ENCODE measurements at places on chromosomes 5 and 9. TPM values are rescaled to one million over a fixed set of nuclear protein-coding genes. Genes with fewer than 3 reads are reported as not detected.
A peak's percentile ranks its signal among the peaks of the same experiment; 100 is the strongest.

Gene FOXD4L5
- total RNA-seq: not detected

Gene SHISAL2B
- not detected for total RNA-seq

Gene MAPKAP1
- total RNA-seq: 49.6 TPM

Gene GNA14
- 3.5 TPM for total RNA-seq

Gene NIPAL4
- total RNA-seq: not detected

Gene LCP2
- total RNA-seq: 9.3 TPM

Gene FKBP15
- total RNA-seq: 24.4 TPM

Gene DAB2IP
- total RNA-seq: 71.6 TPM

Gene LOX
- total RNA-seq: 48.1 TPM

Gene SDHA
- total RNA-seq: 41.1 TPM

Gene LAMC3
- total RNA-seq: 1.6 TPM

Gene PHYHD1
- 46.1 TPM for total RNA-seq

DNA sequence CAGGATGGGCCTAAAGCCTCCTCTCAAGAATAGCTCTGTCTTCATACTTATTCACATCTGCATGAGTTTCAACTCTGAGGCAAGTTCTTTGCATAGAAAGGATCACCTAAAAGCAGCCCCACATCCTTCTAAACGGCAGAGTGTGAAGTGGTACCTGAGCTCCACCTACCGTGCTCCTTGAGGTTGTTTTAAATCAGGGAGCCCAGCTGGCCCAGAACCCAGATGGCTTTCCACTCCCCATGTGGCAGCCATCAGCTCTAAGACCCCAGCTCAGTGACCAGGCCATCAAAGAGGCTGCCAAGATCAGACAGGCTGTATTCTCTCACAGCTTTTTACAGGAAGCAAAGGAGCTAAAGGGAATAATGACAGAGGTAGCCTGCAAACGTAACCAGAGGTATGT is 299.3 kb downstream of the RASEF start:
- H3K4me1 ChIP-seq: no peaks in the 10 kb centered on the region
- no peak overlapping the region for H3K27ac ChIP-seq
- no peaks in the 10 kb centered on the region for H3K36me3 ChIP-seq
- no peaks in the 10 kb centered on the region for H3K27me3 ChIP-seq
- DNase-seq: no peak
- no peak overlapping the region for H3K4me3 ChIP-seq

GRCh38 chr9:27372615-27373014 is 75.7 kb upstream of the EQTN start:
- no peak overlapping the region for H3K27ac ChIP-seq
- H3K36me3 ChIP-seq: no peaks in the 10 kb centered on the region
- DNase-seq: no peak
- no peaks in the 10 kb centered on the region for H3K4me1 ChIP-seq

- no peak overlapping the region for H3K4me3 ChIP-seq
- no peak for DNase-seq
Observed at GRCh38 chr5:160183075-160183474, 46.2 kb upstream of the FABP6 start.

- H3K27ac ChIP-seq: no peak overlapping the region
- H3K4me3 ChIP-seq: no peak overlapping the region
- peaks cover 4% of the 10 kb centered on the region for H3K4me1 ChIP-seq
- DNase-seq: no peak
- no peaks in the 10 kb centered on the region for H3K36me3 ChIP-seq
- no peaks in the 10 kb centered on the region for H3K27me3 ChIP-seq
Observed at GRCh38 chr9:77983320-77983662, 48.3 kb downstream of the GNAQ start.

DNA sequence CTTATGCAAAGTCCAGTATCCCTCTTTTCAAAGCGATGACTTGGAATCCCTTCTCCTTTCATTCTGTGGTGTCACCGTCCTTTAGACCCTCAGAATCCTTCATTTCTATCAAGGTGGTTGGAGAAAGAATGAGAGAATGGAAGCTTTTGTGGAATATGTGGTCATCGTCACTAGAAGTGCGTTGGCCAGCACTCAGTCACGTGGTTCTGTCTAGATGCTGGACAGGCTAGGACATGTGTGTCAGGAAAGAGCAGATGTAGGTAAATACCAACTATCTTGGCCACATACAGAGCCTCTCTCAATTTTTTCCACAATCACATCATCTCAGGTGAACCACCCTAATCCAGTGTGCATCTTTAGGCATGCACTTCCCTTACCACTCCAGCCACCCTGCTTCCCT is 206.0 kb downstream of the ARRDC3 start:
- no peaks in the 10 kb centered on the region for H3K4me1 ChIP-seq
- no peaks in the 10 kb centered on the region for H3K27me3 ChIP-seq
- H3K36me3 ChIP-seq: no peaks in the 10 kb centered on the region
- H3K4me3 ChIP-seq: no peak overlapping the region

DNA sequence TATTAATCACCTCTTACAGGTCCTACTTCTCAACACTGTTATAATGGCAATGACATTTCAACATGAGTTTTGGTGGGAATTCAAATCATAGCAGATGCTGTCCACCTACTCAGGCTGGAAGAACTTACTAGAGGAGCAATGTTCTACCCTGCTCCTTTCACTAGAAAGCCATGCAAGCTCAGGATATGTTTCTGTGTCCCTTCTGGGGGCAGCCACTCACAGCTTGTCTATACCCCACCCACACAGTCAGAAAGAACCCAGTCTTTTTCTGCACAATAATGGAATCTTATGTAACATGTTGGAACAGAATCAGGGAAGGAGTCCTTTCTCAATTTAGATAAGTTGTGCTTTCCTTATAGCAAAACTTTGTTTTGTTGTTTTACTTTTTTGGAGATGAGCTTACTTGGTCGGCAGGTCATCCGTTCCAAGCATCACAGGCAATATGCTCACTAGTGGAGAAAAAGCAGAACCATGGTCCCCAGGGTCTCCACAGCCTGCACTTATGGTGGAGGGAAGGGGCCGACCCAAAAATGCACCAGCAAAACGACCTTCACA is 53.3 kb upstream of the ICE1 start:
- H3K4me3 ChIP-seq: no peak overlapping the region
- H3K4me1 ChIP-seq: no peaks in the 10 kb centered on the region
- H3K27me3 ChIP-seq: no peaks in the 10 kb centered on the region
- H3K27ac ChIP-seq: no peak overlapping the region

GRCh38 chr9:71985297-71985911 is 74.0 kb downstream of the C9orf85 start:
- no peak overlapping the region for H3K4me3 ChIP-seq
- no peak for DNase-seq
- no peak overlapping the region for H3K27ac ChIP-seq
- no peaks in the 10 kb centered on the region for H3K4me1 ChIP-seq
- H3K27me3 ChIP-seq: no peaks in the 10 kb centered on the region
- no peaks in the 10 kb centered on the region for H3K36me3 ChIP-seq

GRCh38 chr9:116377179-116377798 is 223.7 kb downstream of the PAPPA start:
- H3K27ac ChIP-seq: no peak overlapping the region
- no peak for DNase-seq
- no peaks in the 10 kb centered on the region for H3K4me1 ChIP-seq
- H3K36me3 ChIP-seq: no peaks in the 10 kb centered on the region

DNA sequence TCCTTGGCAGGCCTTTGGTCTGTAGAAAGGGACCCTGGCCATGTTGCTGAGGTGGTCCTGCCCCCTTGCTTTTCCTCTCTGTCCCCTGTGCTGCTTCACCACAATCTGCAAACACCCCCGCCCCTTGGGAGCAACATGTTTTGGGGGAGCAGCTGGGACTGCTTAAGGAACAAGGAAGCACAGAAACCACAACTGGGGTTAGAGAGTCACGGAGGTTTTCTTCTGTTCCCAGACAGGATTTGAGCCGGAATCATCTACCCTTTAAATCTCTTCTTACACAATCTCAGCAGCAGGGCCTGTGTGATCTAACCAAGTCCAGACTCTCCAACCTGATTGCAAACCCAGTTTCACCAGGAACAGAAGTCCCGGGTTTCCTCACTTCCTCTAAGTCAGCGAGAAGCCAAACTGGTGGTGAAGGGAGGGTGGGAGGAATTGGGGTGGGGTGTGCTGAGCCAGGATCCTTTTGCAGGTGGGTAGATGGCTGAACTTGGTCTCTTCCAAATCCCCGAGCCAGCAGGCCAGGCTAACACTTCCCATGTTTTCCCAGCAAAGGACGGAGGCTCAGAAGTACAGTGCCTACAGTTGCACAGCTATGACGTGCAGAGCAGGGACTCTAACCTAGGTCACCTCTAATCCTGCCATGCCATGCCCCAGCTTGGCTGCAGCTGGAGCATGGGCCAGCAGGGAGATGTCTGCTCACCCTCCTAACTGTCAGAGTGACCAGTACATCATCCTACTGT is 25.0 kb downstream of the SH3PXD2B start:
- no peaks in the 10 kb centered on the region for H3K27me3 ChIP-seq
- peaks cover 15% of the 10 kb centered on the region for H3K4me1 ChIP-seq
- peak overlapping the region; percentile 46 for H3K27ac ChIP-seq
- no peak overlapping the region for H3K4me3 ChIP-seq

GRCh38 chr5:93088592-93089389 is 492.2 kb downstream of the NR2F1-AS1 start:
- no peaks in the 10 kb centered on the region for H3K27me3 ChIP-seq
- H3K36me3 ChIP-seq: no peaks in the 10 kb centered on the region
- H3K27ac ChIP-seq: no peak overlapping the region
- H3K4me3 ChIP-seq: no peak overlapping the region
- no peaks in the 10 kb centered on the region for H3K4me1 ChIP-seq

GRCh38 chr5:169195601-169196000 is 105.3 kb downstream of the SLIT3 start:
- no peaks in the 10 kb centered on the region for H3K36me3 ChIP-seq
- H3K27me3 ChIP-seq: no peaks in the 10 kb centered on the region
- peaks cover 20% of the 10 kb centered on the region for H3K4me1 ChIP-seq
- DNase-seq: no peak

DNA sequence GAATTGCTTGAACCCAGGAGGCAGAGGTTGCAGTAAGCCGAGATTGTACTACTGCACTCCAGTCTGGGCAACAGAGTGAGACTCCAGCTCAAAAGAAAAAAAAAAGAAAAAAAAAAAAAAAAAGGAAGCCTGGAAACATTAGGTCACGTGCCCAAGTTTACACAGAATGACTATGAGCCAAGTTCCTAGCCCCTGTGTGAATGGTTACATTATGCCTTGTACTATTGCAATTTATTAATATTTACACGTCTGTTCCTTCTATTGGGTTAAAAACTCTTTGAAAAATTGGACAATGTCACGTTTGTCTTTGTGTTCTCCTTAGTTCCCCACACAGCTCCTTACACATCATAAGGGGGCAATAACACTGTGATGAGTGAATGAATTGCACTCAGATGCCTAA is 33.5 kb upstream of the SLC28A3 start:
- no peak overlapping the region for H3K4me3 ChIP-seq
- H3K4me1 ChIP-seq: no peaks in the 10 kb centered on the region
- no peak overlapping the region for H3K27ac ChIP-seq
- DNase-seq: no peak
- H3K27me3 ChIP-seq: no peaks in the 10 kb centered on the region

DNA sequence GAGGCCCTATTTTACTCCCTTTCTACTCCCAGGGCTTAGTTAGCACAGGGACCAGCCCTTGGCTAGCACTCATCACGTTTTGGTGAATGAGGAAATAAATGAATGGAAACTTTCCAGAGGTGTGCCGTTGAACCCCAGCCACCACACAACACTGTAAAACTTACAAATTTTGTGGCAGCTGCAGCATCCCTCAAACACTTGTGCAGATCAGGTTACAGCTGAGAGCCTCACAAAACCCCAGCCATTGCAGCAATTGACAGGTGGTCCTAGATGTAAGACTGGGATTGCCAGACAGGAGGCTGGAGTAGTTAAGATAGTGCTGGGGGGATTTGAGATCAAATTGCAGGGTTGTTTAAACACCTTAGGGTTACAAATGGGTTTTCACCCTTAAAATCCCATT is 482.2 kb upstream of the KIF2A start:
- DNase-seq: no peak
- H3K27ac ChIP-seq: no peak overlapping the region
- H3K27me3 ChIP-seq: no peaks in the 10 kb centered on the region

DNA sequence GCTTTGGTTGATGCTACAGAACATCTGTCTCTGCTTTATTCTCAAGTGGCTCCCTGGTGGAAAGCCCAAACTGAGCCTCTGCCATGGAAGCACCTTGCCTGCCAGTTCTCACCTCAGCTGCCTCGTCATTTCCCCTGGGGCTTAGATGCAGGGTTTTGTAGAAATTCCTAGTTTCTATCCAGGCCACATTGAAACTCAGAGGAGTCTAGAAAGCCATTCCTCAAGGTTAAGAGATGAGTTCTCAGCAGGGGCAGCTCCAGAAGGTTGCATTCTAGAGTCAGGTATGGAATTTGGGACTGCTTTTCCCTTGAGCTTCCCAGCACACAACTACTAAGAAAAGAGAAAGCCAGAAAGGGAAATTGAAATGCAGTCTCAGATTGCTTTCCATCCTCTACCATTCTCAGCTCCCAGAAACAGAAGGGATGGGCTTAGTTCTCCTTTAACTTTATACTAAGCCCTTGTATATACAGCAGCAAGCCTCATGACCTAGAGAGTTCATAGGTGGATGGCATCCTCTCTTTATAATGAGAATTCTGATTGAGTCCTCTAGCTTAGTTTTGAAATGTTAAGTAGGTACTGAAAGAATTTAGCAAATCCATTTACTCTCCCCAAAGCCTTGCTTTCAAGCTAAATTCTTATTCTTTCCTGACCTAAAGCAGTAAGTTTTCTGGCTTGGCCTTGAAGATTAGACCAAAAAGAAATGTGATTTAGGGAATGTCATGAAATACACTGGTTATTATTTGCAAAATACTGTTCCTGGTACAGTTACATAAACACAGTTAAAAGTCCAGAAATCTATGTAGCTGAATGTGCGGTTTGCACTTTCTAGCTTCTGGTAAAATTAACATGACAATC is 66.0 kb upstream of the MEF2C start:
- DNase-seq: no peak
- H3K36me3 ChIP-seq: no peaks in the 10 kb centered on the region
- H3K4me3 ChIP-seq: no peak overlapping the region
- H3K27ac ChIP-seq: peak overlapping the region; percentile 73
- no peaks in the 10 kb centered on the region for H3K27me3 ChIP-seq
- peaks cover 4% of the 10 kb centered on the region for H3K4me1 ChIP-seq

GRCh38 chr5:10626473-10627013 is 62.7 kb downstream of the ANKRD33B start:
- DNase-seq: no peak
- no peaks in the 10 kb centered on the region for H3K4me1 ChIP-seq
- no peaks in the 10 kb centered on the region for H3K36me3 ChIP-seq
- H3K4me3 ChIP-seq: no peak overlapping the region

- no peak overlapping the region for H3K27ac ChIP-seq
- H3K4me1 ChIP-seq: no peaks in the 10 kb centered on the region
- DNase-seq: no peak
Observed at GRCh38 chr5:97163360-97163764, 19.7 kb downstream of the RIOK2 start.

DNA sequence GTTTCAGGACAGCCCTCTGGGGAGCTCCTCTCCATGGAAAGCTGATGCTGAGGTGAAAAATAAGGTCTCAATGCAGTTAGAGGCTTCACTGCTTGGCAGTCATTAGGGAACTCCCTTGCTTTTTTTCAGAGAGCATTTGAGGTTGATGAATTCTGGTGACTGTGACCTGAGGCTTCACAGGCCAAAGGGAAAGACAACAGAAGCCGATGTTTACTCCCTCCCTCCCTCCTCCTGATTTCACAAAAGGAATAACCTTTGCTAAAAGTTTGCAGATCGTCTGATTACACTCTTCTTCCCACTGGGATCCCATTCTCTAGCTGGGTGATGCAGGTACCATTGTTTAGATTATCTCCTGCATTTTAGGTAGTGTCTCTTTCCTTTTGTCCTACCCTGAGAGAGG is 329.4 kb downstream of the KIF4B start:
- H3K27me3 ChIP-seq: no peaks in the 10 kb centered on the region
- no peak overlapping the region for H3K27ac ChIP-seq
- H3K4me3 ChIP-seq: no peak overlapping the region
- no peak for DNase-seq

- H3K4me3 ChIP-seq: no peak overlapping the region
- H3K27ac ChIP-seq: no peak overlapping the region
- no peaks in the 10 kb centered on the region for H3K4me1 ChIP-seq
- no peaks in the 10 kb centered on the region for H3K27me3 ChIP-seq
- no peaks in the 10 kb centered on the region for H3K36me3 ChIP-seq
Observed at GRCh38 chr5:177958696-177959095, 37.3 kb downstream of the PROP1 start.
